ENCODE measurements at places on chromosomes 11 and 22.

- no peak for DNase-seq
Measured at GRCh38 chr11:65208785-65209710, 27.3 kb downstream of the CAPN1 start.

DNA sequence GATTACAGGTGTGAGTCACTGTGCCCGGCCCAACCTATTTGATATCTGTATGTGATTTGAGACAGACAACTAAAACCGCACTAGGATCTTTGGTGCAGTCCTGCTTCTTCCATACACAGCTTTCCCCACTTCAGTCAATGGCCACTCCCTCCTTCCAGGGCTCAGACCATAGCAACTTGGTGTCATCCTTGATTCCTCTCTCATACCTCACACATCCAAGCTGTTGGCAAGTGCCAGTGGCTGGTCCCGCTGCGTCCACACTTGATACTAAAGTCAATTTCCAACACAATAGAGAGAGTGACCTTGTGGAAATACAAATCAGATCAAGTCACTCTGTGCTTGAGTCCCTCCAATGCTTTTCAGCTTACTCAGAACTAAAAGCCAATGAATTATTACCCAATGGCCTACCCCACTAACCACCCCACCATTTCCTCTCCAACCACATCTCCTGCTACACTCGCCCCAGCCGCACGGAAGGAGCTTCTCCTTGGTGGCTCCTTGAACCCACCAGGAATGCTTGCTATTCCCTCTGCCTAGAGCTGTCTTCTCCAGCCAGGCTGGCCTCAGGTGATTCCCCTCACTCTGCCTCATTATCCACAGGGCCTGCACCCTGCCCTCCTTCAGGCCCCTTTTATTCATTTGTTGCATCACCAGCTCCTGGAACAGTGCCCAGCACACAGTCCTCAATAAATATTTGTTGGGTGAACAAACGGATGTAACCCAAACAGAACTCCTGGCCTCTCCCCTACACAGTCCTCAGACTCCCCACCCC lies 12.9 kb downstream of the ABTB2 start:
- peak; percentile 66 for DNase-seq

DNA sequence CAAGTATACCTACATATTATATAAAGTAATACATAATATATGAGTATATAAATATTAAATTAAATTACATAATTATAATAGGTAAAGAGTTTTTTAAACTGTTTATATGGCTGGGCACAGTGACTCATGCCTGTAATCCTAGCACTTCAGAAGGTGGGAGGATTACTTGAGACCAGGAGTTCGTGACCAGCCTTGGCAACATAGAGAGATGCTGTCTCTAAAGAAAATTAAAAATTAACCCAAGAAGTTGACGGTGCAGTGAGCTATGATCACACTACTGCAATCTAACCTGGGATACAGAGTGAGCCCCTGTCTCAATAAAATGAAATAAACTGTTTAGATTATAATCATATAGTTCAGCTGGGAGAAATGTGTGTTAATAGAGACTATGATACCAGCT lies 363.0 kb downstream of the DDX10 start:
- DNase-seq = no peak

DNA sequence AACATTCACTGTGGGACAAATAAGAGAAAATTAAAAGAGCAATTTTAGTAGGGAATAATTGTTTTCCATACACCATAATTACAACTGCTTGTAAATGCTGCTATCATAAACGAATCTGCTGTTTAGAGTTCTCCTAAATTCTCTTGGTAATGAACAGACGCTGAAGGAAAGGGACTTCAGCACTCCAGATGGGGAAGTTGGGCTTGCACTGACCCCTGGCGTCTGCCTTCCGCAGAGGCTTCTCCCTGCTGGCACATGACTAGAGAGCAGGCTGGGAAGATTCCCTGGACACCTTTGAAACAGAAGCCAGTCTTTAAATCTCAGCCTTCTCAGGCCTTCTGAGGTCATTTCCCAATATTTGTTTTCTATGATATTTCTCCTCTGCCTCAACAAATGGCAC lies 84.1 kb downstream of the NXPE2 start:
- peak; percentile 13 for DNase-seq

DNA sequence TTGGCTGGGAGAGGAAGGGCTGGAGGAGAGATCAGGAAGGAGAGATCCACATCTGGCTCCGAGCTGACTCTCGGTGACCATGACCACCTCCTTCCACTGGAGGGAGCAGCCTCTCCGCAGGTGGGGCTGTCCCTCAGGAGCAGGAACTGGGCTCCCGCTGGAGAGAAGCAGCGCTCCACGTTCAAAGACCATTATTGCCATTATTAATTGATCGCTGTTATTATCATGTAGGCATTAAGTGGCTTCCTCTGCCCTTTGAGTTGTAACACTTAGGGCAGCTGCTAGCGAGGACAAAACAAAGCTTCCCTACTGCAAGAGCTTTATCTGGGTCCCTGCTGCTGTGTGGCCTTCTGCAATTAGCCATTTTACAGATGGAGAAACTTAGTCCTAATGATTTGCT lies 251.9 kb downstream of the ST3GAL4 start:
- peak; percentile 40 for DNase-seq

DNA sequence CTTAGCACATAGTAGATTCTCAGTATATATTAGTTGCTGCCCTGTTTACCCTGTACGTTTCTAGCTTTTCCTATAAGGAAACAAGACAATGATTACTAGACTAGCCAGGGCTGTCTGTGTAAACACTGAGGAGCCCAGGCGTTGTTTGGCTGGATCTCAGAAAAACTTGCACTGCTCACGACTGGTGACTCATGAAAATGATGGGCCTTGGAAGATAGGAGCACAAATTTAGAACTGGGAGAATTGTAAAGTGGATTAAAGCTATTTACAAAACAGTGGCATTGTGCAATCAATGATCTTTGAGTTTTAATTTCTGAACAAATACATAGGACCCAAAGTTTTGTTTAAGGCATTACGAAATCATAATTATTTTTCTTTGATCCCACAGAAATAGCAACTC lies 276.9 kb downstream of the FAM76B start:
- peak; percentile 84 for DNase-seq

DNA sequence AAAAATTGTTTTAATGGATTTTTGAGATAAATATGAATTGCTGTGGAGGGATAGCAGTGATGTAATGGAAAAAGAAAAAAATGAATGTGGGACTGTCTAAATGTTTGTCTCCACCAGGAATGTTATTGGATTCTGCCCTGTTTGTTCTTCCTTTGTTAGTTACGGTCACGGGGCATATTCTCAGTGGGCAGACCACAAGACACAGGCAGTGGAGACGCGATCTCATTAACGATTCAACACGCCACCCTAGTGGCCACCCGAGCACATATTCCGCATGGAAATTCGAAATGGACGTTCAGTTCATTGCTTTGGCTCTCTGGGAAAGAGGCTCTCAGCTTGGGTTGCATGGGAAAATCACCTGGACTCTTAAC lies 151.8 kb upstream of the TTC12 start:
- no peak for DNase-seq

DNA sequence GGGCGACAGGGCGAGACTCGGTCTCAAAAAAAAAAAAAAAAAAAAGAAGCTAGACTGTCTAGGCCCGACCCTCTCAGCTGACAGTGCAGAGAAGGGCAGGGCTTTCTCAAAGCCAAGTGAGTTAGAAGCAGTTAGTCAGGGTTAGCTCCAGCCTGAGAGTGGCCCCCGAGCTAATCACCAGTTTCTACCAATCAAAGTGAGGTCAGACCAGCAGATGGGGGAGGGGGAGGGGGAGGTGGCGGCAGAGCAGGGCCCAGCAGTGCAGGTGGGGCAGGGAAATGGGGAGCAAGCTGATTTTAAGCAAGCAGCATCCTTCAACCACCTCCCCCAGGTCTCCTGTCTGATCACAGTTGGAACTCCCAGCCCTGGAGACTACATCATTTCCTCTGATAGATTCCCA lies 55.3 kb upstream of the PRR5 start:
- DNase-seq = no peak

- no peak for DNase-seq
Measured at GRCh38 chr11:80383655-80384054, 942.8 kb upstream of the TENM4 start.

DNA sequence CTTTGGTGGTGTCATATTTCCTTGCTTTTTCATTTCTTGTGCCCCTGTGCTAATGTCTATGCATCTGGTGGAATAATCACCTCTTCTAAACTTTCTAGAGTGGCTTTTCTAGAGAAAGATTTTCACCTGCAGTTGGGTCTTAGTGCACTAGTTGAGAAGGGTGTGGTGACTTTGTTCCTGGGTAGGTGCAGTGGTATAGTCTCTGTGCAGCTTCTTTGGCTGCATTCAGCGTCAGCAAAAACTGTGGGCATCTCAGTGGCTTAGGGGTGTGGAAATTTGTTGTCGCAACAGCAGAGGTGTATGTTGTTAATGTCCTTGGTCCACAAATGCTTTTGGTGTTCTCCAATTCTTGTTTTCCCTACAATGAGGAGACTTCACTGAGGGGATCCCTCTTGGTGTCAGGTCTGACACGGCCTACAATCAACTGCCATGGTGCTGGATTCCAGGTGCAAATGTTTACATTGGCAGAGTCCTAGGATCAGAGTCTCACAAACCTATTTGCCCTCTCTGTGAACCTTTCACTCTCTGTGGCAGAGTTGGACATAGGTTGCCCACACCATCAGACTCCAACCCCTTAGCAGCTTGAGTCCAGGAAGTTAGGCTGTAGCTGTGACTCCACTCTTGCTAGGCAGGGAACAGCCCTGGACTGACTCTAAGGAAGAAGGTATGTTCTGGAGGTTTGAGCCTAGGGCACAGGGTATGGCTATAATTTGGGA lies 48.8 kb downstream of the GDPD4 start:
- DNase-seq = no peak

GRCh38 chr11:128299132-128299726 lies 288.1 kb downstream of the ETS1 start:
- peak; percentile 45 for DNase-seq

GRCh38 chr11:106989078-106989455 lies 29.2 kb downstream of the GUCY1A2 start:
- no peak for DNase-seq

- DNase-seq = no peak
Measured at GRCh38 chr22:39925909-39926679, 25.2 kb downstream of the GRAP2 start.

GRCh38 chr11:116397602-116398084 lies 375.1 kb downstream of the BUD13 start:
- no peak for DNase-seq

GRCh38 chr11:5489576-5490357 lies 1.3 kb downstream of the OR52D1 start:
- DNase-seq = peak; percentile 12

DNA sequence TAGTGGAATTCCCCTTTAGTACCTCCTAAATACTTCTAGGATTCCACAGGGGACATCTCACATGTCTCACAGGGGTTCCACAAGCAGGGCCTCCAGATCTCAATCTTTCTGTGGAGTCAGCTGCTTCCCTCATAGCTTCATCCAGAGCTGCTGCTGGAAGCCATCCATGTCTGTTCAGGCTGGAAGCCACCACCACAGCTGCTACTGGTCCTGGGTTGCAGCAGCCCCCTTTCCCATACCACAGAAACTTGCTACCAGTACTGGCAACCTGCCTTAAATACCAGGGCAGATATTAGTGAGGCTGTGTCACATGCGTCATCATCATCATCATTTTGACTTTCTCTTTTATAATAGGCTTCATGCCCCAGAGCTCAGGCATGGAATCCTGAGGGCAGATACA lies 242.7 kb upstream of the NCAM1 start:
- DNase-seq = no peak

- DNase-seq = no peak
Measured at GRCh38 chr11:35118906-35119305, 20.1 kb upstream of the CD44 start.

GRCh38 chr22:27882507-27883290 lies 36.4 kb downstream of the PITPNB start:
- DNase-seq = no peak

DNA sequence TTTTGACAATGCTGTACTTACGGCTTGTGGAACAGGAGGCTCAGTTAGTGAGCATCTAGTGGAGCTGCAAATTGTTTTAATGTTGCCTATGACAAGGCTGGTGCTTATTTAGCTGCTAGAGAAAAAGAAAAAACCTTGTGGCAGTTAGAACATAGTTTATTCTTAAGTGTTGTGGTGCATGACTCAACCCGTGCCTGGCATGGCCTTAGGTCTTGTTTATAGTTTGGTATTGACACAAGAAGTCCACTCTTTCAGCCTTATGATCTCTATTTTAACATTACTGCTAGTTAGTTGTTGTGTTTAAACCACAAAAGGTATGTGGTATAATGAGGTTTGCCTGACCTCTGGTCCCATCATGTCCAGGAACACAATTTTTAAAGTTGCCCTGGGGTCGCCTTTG lies 744.6 kb downstream of the FAM181B start:
- no peak for DNase-seq

DNA sequence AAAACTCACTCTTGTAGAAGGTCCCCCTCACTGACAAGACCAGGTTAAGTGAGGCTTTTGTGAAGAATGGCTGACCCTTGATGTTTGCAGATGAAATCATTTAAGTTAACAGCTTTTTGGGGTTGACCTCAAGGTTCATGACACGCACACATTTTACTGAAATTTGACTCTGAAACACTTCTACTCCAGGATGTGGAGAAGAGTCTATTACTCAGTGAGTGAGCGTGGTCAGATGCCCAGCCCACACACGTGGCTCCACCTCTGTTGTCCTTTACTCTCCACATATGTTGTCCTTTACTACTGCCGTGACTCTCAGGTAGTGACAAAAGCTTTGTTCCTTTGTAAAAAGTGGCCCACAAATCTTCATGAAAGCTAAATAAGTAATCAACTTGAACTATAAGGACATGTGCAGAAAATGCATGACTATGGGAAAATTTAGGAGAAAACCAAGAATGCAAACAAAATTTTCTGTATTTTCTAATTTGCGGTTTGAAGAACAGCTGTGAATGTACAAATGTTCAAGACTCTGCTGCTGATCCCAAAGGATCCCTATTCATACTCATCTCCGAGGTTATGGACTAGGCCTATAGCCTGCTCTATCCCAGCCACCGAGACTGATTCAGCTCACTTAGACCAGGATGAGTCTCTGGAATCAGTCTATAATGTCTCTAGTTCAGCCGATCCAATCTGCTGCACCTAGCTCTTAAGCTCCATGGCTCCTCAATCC lies 22.4 kb downstream of the XRRA1 start:
- DNase-seq = peak; percentile 21

DNA sequence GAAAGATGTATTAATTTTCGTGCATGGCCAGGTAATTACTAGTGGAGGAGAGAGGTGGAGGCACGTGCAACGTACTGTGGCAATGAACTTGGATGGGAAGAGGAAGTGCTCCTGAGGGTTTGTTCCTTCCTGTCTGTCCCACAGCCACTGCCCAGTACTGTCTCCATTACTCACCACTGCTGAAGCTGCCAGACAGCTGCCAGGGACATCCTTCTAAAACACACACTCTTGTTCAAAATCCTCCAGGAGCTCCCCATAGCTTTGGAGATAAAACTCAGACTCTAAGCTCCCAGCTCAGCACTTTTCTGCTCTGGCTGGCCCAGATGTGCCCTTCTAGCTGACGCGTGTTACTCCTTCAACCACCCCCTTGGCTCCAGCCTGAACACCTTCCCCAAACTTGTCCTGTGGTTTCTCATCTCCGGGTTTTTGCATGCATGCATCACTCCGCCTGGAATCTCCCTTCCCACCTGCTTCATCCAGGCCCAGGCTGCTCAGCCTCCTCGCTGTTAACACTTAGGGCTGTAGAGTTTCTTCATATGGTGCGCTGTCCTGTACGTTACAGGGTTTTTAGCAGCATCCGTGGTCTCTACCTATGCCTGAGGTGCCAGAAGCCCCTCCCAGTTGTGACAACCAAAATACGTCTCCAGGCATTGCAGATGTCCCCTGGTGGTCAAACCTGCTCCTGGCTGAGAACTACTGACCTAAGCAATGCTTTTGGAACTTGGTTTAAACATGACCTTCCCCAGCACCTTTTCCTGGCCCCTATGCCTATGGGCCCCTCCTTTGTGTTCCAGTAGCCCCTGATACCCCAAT lies 69.5 kb downstream of the C11orf91 start:
- no peak for DNase-seq

Data from fibroblast of skin of left biceps (primary cell).